ENCODE measurements at places on chromosomes 5 and 9.

GRCh38 chr5:125926172-125926571, 497.0 kb upstream of the GRAMD2B start:
- DNase-seq = no peak

GRCh38 chr5:121315786-121316185, 535.9 kb upstream of the FTMT start:
- no peak for DNase-seq

DNA sequence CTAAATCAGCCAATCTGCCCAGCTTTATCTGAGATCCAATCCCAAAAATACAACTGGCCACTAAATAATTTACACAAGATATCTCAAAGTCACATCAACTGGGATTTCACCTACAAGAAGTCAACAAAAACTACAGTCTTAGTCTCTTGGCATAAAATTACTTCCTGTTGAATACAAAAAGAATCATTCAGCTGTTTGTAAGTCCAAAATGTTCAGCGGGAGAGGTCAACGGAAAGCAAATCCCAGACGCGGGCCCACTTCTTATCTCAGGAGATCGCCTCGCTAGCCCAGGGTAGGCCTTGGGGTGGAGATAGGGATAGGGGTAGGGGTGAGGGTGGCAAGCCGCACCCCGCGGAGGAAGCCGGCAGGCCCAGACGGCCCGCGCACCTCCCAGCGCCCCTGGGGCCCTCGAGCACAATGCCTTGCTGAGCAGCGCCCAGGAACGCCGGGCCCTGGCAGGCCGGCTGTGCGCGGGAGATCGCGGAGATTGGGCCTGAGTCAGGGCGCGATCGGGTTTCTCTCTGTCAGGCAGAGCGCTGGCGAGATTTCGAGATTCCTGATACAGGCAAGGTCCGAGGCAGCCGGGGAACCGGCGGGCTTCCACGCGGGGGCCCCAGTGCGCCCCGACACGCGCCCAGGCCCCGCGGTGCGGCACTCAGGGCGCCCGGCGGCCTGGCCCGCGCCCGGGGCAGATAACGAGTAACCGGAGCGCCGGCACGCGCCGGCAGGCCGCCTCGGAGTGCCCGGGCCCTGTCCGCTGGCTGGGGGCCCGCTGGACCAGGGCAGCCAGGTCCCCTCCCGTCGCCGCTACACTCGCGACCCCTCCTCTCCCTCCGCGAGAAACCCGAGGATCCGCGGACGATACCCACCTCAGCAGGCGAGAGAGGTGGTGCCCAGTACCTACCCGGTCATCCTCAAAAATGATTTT, 601 bp downstream of the HINT1 start:
- peak; percentile 79 for DNase-seq

GRCh38 chr9:111839987-111840386, 45.2 kb upstream of the SHOC1 start:
- DNase-seq = no peak

GRCh38 chr9:11946531-11946930, 746.7 kb upstream of the TYRP1 start:
- peak; percentile 38 for DNase-seq

- peak; percentile 47 for DNase-seq
Measured at GRCh38 chr5:10424124-10424731, 17.5 kb upstream of the ROPN1L start.
